ENCODE measurements at places on chromosomes 7 and 10. TPM values are rescaled to one million over a fixed set of nuclear protein-coding genes. Genes with fewer than 3 reads are reported as not detected.

ZNF853 gene
- polyA plus RNA-seq = 14.4 TPM

EPO gene
- polyA plus RNA-seq = not detected

MORN4 gene
- polyA plus RNA-seq = 7.6 TPM

DNA sequence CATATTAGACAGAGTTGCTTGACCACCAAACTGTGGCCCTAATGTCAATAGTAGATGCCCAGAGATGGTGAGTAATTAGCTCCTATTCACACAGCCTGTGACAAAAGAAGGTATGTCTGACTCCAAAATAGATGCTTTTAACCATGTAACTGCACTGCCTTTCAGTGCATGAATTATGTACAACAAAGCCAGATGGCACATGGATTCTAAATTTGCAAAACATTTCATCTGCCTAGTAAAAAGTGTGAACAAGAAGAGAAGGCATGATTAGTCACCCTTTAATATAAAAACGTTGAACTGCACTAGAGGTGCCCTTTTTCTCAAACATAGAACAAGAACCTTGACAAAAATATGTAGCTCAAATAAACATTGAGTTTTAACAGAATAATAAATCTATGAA is 35.5 kb upstream of the PTPRZ1 start:
- no peak for DNase-seq

ZNF727 gene
- polyA plus RNA-seq = 0.26 TPM

DNA sequence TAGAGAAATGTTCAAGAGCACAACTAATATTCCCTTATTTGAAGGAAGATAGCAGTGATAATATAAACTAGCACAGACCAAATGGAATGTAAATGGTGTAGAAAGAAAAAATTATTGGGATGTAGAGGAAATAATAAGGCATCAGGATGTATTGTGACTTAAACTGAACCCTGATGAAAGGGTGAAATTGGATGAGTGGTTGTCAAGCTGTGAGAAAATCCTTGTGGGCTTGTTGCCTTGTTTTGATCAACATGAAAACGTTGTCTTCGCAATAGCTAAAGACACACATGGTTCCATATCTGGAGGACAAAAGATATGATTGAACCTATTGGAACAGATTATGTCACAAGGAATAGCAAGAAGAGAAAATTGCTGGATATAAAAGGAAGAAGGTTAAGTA is 40.3 kb upstream of the CNTNAP2 start:
- no peak for DNase-seq

DNA sequence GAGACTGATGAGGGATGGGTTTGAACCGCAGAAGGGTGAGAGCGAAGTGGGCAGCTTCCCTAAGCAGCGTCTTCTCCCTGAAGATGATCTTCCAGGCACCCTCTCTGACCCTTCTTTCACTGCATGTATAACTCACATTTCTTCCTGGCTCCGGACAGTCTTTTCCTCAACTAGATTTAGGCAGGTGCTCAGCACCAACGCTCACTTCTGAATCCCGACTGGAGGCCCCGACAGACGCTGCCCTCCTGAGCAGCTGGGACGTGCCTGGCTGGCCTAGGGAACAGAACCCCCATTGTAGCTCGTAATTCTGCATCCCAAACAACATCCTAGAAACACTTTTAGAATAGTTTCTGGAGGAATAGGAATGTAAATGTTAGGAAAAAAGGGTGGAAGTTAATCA is 206.6 kb downstream of the DIP2C start:
- DNase-seq = no peak

DNA sequence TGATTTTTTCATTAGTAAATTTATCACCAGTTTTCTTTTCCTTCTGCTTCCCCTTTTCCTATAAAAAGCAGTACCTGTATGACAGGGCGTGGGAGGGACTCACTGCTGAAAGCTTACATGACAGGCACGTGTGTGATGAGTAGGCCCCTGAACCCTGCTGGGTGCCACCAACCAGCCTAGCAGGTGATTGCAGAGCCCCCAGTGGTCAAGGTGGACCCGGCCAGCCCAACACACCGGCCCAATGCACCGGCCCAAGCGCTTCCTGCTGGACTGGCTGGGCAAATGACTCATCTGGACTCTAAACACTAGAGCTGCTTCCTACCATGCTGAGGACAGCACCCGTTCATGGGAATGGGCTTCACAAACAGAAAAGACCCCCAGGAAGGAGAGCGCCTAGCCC is 89.8 kb upstream of the TMEM72 start:
- DNase-seq = no peak

OR2AE1 gene
- polyA plus RNA-seq = not detected

ITPRID1 gene
- polyA plus RNA-seq = 0.67 TPM

GRCh38 chr10:16904639-16905061 is 87.4 kb upstream of the RSU1 start:
- DNase-seq = no peak
